ENCODE measurements at places on chromosomes 1 and 21. TPM values are rescaled to one million over a fixed set of nuclear protein-coding genes. Genes with fewer than 3 reads are reported as not detected.
A peak's percentile ranks its signal among the peaks of the same experiment; 100 is the strongest.

DNA sequence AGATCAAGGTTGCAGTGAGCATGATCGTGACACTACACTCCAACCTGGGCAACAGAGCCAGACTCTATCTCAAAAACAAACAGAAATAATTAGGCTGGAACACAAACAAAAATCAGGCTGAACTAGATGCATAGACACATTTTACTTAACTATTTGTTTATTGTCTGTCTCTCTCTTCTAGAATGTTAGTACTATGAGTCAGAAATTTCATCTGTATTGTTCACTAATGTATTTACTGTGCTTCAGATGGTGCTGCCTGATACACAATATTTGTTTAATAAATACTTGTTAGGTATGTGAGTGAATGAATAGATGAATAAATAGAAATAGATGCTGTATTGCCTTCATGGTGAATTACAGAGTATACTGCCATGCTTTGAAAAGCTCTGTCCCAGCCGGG lies 6.0 kb upstream of the LIN28A start:
- peaks cover 10% of the 10 kb centered on the region for H3K27me3 ChIP-seq
- H3K27ac ChIP-seq, result no peak overlapping the region
- H3K36me3 ChIP-seq, result no peaks in the 10 kb centered on the region
- H3K4me1 ChIP-seq, result peaks cover 11% of the 10 kb centered on the region
- no peak for DNase-seq

Gene NBPF14
- 11.2 TPM for total RNA-seq

Gene OR4F16
- not detected for total RNA-seq

DNA sequence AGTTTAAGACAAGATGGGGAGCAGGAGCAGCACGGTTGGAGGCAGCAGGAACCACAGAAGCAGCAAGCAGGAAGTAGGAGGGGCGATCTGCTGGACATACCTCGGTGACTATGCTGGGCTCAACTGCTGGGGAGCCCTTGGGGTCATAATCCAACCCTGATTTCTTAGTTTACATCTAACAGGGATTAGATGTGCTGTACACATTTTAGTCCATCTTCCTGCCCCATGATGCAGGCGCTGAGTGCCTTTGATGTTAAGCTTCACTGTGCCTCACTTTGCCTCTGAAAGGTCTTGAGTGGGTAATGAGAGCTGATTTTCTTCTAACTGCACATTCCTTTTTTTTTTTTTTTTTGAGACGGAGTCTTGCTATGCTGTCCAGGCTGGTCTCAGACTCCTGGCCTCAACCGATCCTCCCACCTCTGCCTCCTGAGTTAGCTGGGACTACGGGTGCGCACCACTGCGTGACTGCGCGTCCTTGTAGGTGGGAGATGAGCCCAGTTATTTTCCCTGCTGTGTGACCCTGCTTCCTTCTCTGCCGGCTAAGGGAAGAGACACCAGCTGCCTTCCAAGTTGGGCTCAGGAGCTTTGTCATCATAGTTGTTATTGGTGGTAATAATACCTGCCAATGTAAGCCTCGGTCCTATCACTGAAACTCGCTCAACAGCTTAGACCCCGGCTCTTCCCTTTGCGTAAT lies 1.1 kb upstream of the RCAN3 start:
- peak overlapping the region; percentile 80 for H3K4me3 ChIP-seq
- peak; percentile 32 for DNase-seq
- no peaks in the 10 kb centered on the region for H3K27me3 ChIP-seq
- H3K36me3 ChIP-seq, result peaks cover 5% of the 10 kb centered on the region
- H3K27ac ChIP-seq, result peak overlapping the region; percentile 82
- peaks cover 41% of the 10 kb centered on the region for H3K4me1 ChIP-seq

GRCh38 chr1:44950434-44950833 lies 36.0 kb downstream of the EIF2B3 start:
- H3K4me1 ChIP-seq, result no peaks in the 10 kb centered on the region
- no peaks in the 10 kb centered on the region for H3K36me3 ChIP-seq
- no peak overlapping the region for H3K4me3 ChIP-seq
- no peaks in the 10 kb centered on the region for H3K27me3 ChIP-seq
- no peak for DNase-seq
